ENCODE measurements at places on chromosomes 2 and 18. TPM values are rescaled to one million over a fixed set of nuclear protein-coding genes. Genes with fewer than 3 reads are reported as not detected.

The TMEM169 gene
- total RNA-seq: 0.57 TPM

The RFX8 gene
- not detected for total RNA-seq

The PTPRN gene
- not detected for total RNA-seq

The SELENOI gene
- 44.8 TPM for total RNA-seq

The OSBPL1A gene
- total RNA-seq: 0.65 TPM

The IKZF2 gene
- 20.0 TPM for total RNA-seq

The TEX44 gene
- total RNA-seq: not detected

The MC2R gene
- total RNA-seq: not detected

The VAMP5 gene
- total RNA-seq: 3.8 TPM

The SOX11 gene
- 14.8 TPM for total RNA-seq

The LIMS3 gene
- 1.9 TPM for total RNA-seq

The DYNAP gene
- total RNA-seq: not detected

The KCNG2 gene
- not detected for total RNA-seq

The TUBA4B gene
- total RNA-seq: not detected

The SP100 gene
- total RNA-seq: 63.3 TPM

The XDH gene
- not detected for total RNA-seq

The TFPI gene
- total RNA-seq: not detected

The SMCHD1 gene
- total RNA-seq: 136 TPM
